ENCODE measurements at places on chromosomes 16 and 17.

GRCh38 chr16:70689970-70690891 lies 4.4 kb upstream of the MTSS2 start:
- DNase-seq, result no peak

GRCh38 chr16:78784771-78785170 lies 685.3 kb downstream of the WWOX start:
- DNase-seq, result no peak

- no peak for DNase-seq
These were observed 10.3 kb downstream of the CSF3 start for GRCh38 chr17:40025559-40025958.

DNA sequence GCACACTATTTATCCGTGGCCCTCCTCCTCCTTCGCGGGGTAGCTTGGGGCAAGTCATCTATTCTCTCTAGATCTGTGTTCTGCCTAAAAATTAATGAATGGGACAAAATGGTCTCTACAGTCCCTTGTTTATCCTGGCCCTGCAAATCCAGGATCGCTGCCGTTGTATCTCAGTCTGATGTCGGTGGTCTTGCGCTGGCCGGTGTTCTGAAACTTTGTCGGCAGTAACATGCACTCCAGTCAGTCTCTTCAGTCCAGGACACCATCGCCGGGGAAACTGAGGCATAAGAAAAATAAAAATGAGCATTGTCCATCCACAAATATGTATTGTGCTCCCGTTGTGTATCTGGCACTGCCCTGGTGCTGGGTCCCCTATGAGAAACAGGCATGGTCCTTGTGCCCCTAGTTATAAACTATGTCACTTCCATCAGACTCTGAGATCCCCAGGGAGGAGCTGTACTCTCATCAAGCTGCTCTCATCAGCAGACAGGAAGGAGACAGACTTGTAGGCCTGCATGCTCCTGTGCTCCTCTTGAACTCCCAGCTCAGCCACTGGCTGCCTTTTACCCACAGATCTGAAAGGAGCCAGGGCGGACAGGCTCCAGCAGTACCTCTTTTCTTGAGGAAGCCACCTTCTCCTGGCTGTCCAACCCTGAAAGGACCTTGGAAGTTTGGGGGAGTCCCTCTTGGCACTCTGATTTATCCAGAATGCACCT lies 13.7 kb upstream of the CA4 start:
- no peak for DNase-seq

DNA sequence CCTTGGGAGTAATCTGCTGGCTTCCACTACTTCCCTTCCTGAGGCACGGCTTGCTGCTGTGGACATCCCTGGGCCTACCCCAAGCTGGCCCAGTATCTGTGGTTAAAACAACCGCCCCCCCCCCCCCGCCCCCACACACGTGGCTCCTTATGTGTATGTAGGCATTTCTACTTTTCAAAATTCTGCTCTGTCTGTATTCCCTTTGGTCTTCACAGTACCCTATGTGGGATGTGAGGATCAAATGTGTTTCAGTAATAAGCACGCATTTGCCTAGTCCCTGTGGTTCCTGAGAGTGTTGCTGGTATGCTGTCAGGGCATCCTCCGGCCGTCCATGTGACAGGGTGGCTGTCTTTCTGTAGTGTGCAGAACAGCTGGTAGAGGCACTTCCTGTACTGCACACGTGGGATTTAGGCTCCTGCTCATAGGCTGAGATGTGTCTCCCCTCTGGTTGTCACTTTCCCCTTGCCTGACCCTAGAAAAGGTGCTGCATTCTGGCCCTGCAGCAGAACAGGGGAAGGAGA lies 2.2 kb downstream of the NT5M start:
- peak; percentile 61 for DNase-seq

DNA sequence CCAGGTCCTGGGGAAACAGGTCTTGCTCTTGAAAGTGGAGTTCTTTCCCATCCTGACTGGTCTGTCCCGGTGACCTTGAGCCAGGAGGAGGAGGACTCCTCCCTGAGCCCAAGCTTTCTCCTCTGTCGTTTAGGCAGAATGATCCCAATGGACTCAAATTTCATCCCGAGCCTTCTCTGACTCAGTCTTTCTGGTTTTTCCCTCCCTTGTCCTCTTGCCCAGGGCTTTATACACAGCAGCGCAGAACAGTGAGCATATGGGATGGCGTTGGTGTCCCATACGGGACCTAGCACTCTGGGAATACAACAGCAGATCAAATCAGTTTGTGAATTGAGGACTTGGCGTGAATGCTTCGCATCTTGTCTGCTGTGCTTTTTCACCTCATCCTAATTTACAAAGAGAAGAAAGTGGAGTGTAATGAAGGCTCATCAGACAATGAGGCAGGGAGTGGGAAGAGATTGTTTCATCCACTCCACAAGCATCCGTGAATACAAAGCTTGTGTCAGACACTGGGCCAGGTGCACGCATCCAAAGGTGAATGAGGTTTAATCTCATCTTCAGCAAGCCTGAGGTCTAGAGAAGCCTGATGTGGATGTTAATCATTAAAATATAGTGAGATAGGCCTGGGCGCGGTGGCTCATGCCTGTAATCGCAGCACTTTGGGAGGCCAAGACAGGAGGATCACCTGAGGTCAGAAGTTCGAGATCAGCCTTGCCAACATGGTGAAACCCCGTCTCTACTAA lies 1.1 kb upstream of the XYLT1 start:
- no peak for DNase-seq

- DNase-seq, result no peak
These were observed 61.4 kb upstream of the PLCG2 start for GRCh38 chr16:81717662-81718189.

DNA sequence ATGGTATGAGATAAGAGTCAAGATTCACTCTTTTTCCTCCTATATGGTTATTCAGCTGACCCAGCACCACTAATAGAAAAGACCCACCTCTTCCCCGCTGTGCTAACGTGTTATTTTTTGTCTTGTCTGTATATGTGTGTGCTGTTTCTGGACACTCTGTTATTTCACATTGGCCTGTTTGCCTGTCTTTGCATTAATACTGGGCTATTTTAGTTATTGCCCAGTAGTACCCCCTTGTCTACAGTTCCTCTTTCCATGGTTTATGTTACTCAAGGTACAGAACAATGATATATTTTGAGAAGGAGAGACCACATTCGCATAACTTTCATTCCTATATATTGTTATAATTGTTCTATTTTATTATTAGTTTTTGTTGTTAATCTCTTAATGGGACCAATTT lies 74.0 kb upstream of the SIAH1 start:
- DNase-seq, result no peak

DNA sequence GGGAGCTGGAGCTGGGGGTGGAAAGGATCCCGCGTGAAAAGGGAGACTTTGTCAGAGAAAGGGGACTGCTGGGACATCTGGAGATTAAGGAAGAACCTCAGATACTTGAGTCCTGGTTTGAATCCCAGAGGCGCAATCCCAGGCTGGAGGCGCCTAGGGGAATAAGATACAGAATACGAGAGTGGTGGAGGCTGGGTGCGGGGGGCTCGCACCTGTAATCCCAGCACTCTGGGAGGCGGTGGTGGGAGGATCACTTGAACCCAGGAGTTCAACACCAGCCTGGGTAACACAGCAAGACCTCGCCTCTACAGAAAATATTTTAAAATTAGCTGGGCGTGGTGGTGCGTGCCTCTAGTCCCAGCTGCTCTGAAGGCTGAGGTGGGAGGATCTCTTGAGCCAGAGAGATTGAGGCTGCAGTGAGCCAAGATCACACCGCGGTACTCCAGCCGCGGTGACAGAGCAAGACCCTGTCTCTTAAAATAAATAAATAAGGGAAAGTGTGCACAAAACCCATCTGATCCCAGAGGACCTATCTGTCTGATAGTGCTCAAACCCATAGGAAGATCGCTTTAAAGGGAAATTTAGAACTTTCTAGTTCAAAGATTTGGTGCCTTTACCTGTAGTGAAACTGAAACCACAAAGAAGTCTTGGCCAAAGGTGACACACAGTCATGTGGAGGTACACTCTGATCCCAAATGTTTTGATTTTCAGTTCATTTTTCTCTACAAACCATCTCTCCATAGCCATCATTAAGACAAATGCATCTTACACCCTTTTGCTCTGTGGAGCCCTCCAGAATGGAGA lies 617 bp upstream of the SCRN2 start:
- DNase-seq, result no peak

DNA sequence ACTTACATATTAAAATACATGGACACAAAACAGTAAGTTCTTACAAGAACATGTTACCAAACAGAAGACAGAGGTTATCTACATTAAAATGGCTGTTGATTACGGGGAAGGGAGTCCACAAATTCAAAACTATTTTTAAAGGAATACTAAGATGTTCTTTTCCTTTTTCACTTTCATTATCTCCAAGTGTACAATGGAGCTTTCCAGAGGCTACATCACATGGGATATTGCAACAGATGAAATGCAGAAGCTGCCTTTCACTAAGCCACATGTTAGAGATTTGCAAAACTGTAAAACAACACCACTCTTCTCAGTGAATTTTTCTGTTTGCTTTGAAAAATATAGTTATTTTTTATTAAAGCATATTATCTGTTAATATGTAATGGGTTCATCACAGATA lies 53.6 kb downstream of the XPO6 start:
- DNase-seq, result no peak

DNA sequence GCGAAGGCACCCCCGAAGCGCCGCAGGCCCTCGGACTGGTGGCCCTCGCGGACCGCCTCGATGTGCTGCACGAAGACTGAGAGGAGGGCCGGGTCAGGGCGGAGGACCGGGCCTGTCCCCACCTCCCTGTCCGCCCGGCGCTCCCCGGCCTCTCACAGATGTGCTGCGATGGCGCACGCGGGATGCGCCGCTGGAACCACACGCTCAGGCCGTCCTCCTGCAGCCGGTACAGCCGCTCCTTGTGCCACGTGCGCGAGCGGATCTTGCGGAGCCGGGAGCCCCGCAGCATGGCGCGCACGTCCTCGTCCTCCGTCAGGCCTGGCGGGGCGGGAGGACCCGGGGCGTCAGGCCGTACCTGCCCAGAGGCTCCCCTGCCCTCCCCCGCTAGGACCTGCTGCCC lies 11.3 kb downstream of the PLCD3 start:
- no peak for DNase-seq

DNA sequence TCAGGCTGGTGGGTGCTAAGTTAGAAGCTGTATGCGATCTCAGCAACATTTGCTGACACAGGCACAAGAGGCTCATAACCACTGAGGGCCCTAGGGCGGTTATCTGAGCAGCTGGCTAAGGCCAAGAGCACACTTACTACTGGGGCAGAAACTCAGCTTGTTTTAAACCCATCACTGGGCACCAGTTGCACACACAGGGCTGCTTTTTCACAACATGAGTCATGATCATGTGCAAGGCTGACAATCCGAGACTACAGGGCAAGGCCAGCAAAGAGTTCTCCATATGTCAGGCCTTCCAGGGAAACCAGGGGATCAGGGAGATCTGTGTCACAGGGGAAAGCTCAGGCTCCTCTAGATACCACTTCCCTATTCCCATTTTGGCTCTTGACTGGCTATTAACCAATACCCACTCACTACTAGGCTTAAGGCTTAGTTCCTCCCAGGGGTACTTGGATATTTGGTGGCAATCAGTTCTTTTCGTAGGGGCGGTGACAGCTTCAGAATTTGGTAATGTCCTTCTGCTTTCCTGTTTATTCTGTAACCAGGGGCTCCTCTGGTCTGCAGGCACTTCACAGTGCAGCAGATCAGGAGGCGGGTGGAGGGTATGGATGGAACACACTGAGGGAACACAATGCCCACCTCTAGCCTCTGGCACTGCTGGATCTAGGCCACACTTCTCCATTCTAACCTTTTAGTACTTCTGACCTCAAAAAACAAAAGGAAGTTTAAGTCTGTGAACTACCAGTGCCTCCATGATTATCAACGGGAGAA lies 44.9 kb upstream of the ERN1 start:
- DNase-seq, result no peak

- DNase-seq, result no peak
These were observed 22.7 kb downstream of the NXN start for GRCh38 chr17:956905-957304.

DNA sequence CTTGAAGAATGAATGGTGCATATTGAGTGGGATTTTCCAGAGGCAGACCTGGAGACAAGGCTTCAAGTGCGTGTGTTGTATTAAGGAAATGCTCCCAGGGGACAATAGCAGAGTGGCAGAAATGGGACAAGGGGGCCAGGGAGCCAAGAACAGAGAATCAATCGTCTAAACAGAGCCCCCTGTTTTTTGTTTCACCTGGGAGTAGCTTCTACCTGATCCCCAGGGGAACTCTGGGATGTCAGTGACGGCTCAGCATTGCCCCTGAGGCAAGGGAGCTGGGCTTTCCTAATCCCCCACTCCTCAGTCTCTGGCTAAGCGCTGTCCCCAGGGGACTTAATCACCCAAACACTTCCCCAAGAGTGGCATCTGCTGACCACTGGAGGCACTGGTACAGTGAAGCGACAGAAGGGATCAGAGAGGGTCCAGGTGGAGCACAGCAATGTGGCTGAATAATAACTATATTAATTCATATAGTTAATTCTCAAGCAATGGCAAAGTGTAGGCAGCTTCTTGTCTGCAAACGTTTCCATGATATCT lies 35.7 kb upstream of the C16orf78 start:
- DNase-seq, result no peak

DNA sequence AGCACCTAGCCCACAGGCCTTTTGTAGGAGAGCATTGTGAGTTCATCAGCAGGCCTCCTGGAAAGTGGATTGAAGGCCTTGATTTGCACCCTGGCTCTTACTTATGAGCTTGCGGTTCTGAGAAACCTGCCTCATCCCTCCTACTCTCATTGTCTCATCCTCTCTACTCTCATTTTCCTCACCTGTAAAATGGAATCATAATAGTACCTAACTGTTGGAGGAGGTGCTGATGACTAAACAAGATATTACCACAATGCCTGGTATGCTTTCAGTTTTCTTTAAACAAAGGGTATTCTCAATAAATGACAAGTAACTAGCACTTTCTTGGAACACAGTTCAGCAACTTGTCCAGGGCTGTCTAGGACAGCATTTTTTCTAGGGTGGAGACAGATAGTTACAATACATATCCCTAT lies 243.1 kb upstream of the MAF start:
- DNase-seq, result peak; percentile 28

- DNase-seq, result peak; percentile 49
These were observed 45.4 kb downstream of the BAHCC1 start for GRCh38 chr17:81440511-81441244.

DNA sequence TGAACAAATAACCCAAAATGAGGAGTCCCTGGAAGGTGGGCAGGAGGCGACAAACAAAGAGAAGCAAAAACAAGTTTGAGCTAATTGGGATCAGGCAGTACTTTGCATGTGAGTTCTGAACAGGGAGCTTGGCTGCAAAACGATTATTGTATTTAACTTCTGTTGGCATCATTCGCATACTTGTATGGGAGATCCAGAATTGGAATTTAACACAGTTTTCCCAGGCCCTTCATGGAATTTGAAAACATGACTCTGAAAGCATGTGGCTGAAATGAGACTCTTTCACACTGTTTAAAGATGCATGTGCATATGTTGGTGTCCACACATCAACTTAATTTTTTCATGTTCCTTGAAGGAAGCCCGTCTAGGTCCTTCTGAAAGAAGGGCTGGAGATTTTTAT lies 674.3 kb downstream of the WWOX start:
- DNase-seq, result no peak

GRCh38 chr17:45906237-45906636 lies 11.9 kb downstream of the MAPT start:
- DNase-seq, result no peak
